ENCODE measurements at places on chromosomes 12 and 14.

DNA sequence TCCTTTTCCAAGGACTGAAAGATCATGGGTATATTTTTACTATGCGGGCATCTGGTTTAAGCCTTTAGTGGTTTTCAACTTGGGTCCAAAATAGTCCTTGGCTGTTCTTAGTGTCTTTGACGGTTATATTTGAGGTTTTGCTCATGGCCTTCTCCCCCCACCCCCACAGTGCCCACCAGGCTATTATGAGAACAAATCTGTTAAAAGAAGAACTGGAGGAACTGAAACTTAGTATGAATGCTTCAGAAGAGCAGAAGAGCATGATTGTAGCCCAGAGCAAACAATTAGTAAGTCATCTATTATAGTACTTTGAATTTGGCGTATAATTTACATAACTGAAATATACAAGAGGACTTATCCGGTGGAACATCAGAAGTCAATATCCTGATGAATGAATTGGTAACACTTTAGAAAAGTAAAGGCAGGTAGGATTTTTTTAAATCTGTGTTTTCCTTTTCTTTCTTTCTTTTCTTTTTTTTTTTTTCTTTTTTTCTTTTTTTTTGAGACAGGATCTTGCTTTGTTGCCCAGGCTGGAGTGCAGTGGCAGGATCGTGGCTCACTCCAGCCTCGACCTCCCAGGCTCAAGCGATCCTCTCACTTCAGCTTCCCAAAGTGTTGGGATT lies 71.8 kb upstream of the BCAT1 start:
- no peak for DNase-seq

DNA sequence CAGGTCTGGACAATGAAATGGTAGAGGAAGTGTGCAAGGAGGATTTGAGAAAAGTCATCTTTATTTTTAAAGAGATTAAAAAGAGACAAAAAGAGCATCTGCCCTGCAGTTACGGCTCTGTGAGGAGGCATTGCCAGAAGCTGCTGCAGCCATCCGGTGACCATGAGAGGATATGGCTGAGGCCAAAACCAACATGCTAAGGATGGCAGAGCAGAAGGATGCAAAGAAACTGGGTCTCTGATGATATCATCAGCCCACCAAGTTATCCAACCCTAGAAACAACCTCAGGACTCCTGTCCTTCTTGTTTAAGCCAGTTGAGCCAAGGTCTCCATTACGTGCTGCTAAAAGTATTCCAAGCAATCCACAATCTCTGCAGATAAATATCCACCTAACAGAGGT lies 48.0 kb upstream of the CCND2 start:
- no peak for DNase-seq

- no peak for DNase-seq
Observed at GRCh38 chr12:42760550-42760949, 171.0 kb upstream of the PRICKLE1 start.

- no peak for DNase-seq
Observed at GRCh38 chr12:89469361-89469760, 55.2 kb downstream of the GALNT4 start.

GRCh38 chr14:33408291-33408690 lies 469.6 kb downstream of the NPAS3 start:
- DNase-seq: no peak

- no peak for DNase-seq
Observed at GRCh38 chr12:32120419-32120818, 13.8 kb downstream of the BICD1 start.

- DNase-seq: no peak
Observed at GRCh38 chr12:42267413-42268190, 29.6 kb upstream of the YAF2 start.

GRCh38 chr12:50529345-50529744 lies 24.6 kb downstream of the DIP2B start:
- no peak for DNase-seq

GRCh38 chr12:95763809-95764253 lies 26.7 kb downstream of the NTN4 start:
- DNase-seq: no peak

GRCh38 chr12:102475355-102475754 lies 5.0 kb downstream of the IGF1 start:
- no peak for DNase-seq

DNA sequence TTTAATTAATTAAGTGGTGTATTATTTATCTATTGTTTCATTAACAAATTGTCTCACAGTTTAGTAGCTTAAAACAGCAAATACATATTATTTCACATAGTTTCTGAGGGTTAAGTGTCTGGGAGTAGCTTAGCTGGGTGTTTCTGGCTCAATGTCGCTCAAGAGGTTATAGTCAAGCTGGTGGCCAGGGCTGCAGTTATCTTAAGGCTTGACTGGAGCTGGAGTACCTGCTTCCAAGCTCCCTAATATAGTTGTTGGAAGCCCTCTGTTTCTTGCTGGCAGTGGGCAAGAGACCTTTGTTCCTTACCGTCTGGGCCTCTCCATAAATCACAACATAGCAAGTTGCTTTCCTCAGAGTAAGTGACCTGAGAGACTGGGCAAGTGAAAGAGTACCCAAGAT lies 66.6 kb downstream of the RAD51B start:
- no peak for DNase-seq

DNA sequence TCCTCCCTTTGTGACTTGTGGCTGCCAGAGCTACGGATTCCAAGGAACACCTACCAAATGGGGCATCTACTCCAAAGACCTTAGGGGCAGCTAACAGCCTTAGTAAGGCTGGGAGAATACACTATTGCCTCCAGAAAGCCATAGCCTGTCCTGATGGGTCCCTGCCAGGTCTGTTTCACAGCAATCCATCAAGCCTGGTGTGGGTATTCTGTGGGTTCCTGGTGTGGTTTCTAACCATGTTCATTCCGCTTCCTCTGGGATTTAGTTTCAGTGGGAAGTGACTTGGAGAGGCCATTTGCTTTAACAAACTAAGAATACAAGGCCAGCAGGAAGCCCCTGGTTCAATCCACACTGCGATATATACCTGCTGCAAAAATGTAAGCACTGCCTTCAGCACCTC lies 220.5 kb downstream of the FOXN3 start:
- DNase-seq: no peak

DNA sequence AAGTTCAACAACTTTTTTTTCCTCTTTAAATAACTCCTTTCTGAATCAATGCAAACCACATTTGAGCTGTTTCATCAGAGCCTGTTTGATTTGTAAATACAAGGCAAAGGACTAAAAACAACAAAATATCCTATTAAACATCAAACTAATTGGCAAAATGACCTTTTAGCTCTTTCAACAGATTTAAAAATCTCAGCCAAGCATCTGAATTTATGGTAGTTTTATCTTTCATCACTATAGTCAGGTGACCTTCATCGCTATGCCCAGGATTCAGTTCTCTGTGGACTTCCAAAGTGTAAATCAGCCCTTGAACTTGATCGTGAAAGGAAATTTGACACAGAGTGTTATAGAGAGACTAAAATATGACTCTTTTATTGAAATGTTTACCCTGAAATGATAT lies 1554.5 kb upstream of the FLRT2 start:
- no peak for DNase-seq

DNA sequence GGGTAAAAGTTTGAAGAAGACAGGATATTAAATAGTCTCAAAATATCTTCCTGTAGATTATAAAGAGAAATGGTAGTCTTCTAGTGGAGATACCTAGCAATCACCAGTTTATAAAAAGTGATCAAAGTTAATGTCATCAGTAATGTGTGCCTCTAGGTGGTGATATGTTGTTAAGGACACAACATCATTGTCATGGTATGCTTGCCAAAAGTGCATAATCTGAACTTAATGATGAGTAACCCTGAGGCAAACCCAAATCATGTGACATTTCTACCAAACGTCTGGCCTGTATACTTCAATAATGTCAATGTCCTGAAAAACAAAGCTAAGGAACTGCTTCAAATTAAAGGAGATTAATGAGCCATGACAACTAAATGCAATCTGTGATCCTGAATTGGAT lies 214.7 kb downstream of the PHLDA1 start:
- no peak for DNase-seq

DNA sequence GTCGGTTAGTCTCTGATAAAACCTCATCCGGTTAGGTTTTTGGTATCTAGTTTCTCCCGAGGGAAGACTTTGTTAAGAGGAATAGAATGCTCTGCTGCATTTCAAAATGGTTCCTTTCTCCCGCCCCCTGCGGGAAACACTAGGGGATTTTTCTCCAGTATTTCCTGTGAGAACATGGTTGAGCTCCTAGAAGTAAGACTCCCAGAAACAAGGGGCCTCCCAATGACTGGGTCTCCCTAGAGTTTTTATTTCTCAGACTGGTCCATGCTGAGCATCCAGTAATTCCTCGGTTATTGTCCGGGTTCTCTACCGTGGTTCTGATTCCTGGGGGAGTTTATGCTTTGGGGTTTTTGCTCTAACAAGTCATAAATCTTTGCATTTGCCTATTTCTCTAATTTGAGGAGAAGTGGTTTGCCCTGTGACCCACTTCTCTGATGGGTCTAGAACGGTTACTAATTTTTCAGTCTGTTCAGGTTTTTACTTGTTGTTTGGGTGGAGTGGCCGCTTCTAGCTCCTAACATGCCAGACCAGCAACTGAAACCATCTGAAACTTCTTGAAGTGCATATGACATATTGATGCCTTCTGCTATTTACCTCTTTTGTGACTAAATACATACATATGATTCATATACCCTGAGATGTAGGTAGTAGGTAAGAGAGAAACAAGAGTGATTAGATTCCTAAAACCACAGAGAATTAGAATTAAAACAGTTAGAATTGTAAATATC lies 25.1 kb downstream of the TESPA1 start:
- DNase-seq: no peak

GRCh38 chr14:74475678-74476077 lies 17.4 kb downstream of the NPC2 start:
- no peak for DNase-seq

- no peak for DNase-seq
Observed at GRCh38 chr14:94164685-94165431, 9.3 kb upstream of the PPP4R4 start.

DNA sequence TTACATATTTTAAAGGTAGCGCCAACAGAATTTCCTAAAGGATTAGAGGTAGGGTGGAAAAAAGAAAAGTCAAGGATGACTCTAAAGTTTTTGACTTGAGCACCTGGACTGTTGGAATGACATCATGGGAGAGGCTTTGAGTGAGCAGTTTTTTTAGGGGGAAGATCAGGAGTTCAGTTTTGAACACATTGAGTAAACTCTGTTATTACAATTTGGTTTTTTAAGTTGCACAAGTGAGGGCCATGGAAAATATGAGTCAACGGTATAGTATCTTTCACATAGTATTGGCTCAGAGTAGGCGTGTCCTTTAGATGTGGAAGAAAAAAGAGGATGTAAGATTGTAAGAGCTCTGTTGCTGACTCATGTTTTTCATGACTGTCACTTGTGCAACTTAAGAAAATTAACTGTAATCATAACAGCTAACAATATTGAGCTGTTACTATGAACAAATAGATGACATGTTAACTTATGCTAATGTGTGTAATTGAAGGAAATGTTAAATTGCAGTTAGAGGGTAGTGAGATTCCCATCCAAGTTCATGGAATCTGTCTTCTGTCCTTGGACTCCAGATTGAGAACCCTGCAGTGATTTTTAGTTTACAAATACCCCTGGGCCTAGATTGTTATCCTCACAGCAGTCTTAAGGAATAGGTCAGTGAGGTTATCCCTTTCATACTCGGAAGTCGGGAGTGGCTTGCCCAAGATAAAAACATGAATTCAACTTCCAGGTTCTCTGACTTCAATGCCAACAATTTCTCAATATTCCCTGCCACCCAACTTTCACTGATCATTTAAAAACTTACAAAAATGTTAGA lies 48.2 kb upstream of the ATP2B1 start:
- no peak for DNase-seq

- no peak for DNase-seq
Observed at GRCh38 chr12:115638733-115639647, 638.5 kb downstream of the MED13L start.

- no peak for DNase-seq
Observed at GRCh38 chr12:89363084-89363483, 10.8 kb upstream of the DUSP6 start.

DNA sequence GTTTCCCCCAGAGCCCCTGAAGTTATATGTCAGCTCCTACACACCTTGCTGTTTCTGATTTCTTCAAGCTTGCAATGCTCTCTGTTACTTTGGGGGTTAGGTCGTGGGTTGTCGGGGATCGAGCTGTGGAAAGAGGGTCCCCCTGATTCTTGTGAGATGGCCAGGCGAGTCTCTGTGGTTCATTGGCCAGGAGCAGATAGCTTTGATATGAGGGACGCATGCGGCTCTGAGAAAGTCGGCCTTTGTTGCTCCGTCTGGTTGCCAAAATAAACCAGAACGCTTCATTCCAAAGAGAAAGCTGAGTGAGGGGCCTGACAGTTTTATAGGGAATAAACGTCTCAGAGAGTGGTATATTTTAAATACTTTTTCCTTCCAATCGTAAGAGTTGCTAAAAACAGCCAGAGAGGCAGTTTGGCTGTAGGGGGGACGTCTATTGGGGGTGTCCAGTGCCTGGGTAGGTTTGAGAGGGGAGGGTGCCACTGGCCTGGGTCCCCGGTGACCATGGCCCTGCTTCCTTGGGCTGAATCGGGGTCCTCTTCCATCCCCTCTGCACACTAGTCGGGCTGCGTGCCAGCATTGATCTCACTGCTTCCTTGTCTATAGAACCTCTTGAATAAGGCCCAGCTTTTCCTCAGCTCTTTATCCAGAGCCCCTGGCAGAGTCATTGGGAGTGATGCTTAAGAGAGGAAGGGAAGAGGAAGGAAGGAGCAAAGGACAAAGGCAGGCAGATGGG lies 18.9 kb downstream of the CCND2 start:
- no peak for DNase-seq

- DNase-seq: no peak
Observed at GRCh38 chr12:56104815-56105608, 653 bp downstream of the PA2G4 start.

- DNase-seq: no peak
Observed at GRCh38 chr14:71725922-71726579, 206.2 kb upstream of the RGS6 start.

- DNase-seq: peak; percentile 80
Observed at GRCh38 chr12:31868965-31869364, 90.2 kb upstream of the RESF1 start.

- DNase-seq: no peak
Observed at GRCh38 chr12:3671330-3672112, 81.4 kb downstream of the CRACR2A start.

DNA sequence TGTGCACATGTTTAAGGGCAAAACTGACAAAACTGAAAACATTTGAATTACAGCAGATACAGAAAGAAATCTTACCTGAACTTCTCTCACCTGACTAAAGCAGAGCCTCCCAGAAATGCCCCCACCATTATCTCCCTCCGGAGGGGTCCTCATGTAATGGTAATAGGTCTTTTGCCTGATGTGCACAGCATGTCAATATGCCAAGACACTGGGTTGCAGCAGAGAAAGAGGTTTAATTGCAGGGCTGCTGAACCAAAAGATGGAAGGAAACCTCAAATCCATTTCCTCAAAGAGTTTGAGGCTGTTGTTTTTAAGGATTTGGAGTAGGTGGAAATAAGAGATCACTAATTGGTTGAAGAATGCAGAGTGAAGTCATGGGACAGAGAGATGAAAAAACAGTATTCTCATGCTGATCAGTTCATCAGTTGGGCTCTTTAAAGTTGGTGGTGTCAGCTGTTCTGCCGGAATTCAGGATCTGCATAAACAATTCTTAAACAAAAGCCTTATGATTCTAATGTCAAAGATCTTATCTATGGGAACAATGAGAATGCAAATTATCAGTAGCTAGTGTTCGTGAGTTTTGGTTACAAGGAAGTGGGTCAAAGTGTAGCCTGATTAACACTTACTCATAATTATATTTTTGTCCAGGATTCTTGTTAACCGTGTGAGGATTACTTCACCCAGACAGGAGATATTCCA lies 18.2 kb downstream of the ANG start:
- no peak for DNase-seq

Data from NCI-H1417 treated with DMSO at 0.1 percent for 48 hours (cell line).